ENCODE measurements at places on chromosomes 16 and 17. TPM values are rescaled to one million over a fixed set of nuclear protein-coding genes. Genes with fewer than 3 reads are reported as not detected.

Gene MT1A
- total RNA-seq, result 1.1 TPM

Gene KRTAP2-2
- not detected for total RNA-seq

Gene KCNJ2
- total RNA-seq, result 9.7 TPM

GRCh38 chr17:81096741-81097133, 61.8 kb downstream of the BAIAP2 start:
- DNase-seq, result no peak
- peak overlapping the region; percentile 50 for H3K27ac ChIP-seq
- H3K36me3 ChIP-seq, result no peaks in the 10 kb centered on the region
- H3K27me3 ChIP-seq, result no peaks in the 10 kb centered on the region

Gene HOXB4
- total RNA-seq, result 3.5 TPM

Gene NXPH3
- total RNA-seq, result 3.1 TPM

Gene KRT33A
- total RNA-seq, result not detected

GRCh38 chr17:79732804-79733691, 2.3 kb downstream of the ENPP7 start:
- peaks cover 7% of the 10 kb centered on the region for H3K4me1 ChIP-seq
- H3K27me3 ChIP-seq, result no peaks in the 10 kb centered on the region
- no peak overlapping the region for H3K27ac ChIP-seq
- no peaks in the 10 kb centered on the region for H3K36me3 ChIP-seq
- no peak overlapping the region for H3K4me3 ChIP-seq

DNA sequence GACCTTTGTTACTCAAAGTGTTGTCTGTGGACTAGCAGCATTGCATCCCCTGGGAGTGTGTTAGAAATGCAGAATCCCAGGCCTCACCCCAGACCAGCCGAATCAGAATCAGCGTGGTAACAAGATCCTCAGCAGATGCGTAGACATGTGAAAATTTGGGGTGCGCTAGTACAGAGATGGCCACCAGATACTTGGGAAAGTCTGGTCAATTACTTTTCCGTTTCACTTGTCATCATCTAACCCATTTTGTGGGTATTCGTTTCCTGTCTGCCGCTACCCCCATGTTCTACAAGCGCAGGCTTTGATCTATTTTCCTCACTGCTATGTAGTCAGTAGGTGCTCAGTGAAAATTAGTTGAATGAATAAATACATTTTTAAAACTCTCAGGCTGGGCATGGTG, 33.1 kb upstream of the HERPUD1 start:
- no peak for DNase-seq
- H3K36me3 ChIP-seq, result no peaks in the 10 kb centered on the region
- no peak overlapping the region for H3K27ac ChIP-seq

Gene KIF2B
- total RNA-seq, result not detected

DNA sequence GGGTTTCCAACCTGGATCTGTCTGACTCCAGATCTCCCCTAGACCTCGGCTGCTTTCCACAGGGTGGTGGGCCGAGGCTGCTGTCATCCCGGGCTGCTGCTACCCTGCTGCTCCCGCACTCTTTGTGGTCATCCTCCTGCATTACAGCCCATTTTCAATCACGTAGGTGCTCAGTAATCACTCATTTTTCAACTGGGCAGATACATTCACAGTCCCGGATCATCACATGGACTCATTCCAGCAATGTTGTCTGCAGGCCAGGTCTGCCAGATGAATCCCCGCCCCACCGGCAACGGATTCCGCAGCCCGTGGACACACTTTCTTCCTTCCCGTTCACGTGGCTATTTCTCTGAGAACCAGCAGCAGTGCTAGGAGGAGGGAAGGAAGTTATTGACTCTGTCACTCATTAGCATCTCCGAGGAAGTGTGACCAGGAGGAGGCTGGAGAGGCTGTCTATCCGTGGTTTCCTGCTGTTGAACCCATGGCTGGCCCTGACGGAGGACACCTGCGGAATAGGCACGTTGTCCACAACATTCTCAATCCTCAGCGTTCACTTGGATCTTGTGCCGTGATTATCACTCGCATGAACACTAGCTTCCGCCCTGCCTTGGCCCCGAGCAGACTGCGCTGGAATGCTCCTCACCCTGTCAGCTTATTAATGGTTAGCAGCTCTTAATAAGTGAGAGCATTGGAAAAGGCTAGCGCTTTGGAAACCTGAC, 14.7 kb upstream of the ZCCHC14 start:
- no peaks in the 10 kb centered on the region for H3K36me3 ChIP-seq
- no peak overlapping the region for H3K27ac ChIP-seq
- H3K4me3 ChIP-seq, result no peak overlapping the region
- peaks cover 7% of the 10 kb centered on the region for H3K4me1 ChIP-seq
- H3K27me3 ChIP-seq, result no peaks in the 10 kb centered on the region
- no peak for DNase-seq

Gene MYL4
- 0.49 TPM for total RNA-seq

DNA sequence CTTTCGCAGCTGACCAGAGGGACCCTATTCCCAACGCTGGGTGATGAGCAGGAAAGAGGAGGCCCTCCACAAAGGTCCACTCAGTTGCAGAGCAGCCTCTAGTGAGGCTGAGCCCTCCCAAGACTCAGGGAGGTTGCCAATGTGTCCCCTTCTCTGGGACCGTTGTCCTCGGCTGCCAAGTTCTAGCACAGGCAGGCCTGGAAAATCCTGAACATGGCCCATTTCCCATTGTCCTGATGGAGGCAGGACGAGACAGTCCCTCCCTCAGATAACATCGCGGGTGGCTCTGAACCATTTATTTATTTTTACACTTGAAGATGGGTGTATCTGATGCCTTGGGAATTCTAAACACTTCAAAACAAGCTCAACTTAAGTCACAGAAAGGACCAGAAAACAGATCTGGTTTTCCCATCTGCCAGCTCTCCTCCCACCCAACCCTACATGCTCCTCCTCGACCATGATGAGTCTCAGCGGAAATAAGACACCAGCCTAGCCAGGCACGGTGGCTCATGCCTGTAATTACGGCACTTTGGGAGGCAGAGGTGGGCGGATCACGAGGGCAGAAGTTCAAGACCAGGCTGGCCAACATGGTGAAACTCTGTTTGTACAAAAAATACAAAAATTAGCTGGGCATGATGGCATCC, 12.8 kb downstream of the CDIP1 start:
- H3K27me3 ChIP-seq, result no peaks in the 10 kb centered on the region
- no peaks in the 10 kb centered on the region for H3K36me3 ChIP-seq
- H3K27ac ChIP-seq, result no peak overlapping the region
- H3K4me3 ChIP-seq, result no peak overlapping the region
- H3K4me1 ChIP-seq, result peaks cover 5% of the 10 kb centered on the region

Gene PRKCB
- total RNA-seq, result 46.4 TPM

Gene CNEP1R1
- 23.2 TPM for total RNA-seq

- H3K4me1 ChIP-seq, result no peaks in the 10 kb centered on the region
- H3K27ac ChIP-seq, result no peak overlapping the region
- DNase-seq, result no peak
- no peaks in the 10 kb centered on the region for H3K27me3 ChIP-seq
Measured at GRCh38 chr16:4915226-4915761, 21.7 kb downstream of the PPL start.

Gene VWA3A
- total RNA-seq, result 12.9 TPM
